ENCODE measurements at places on chromosomes 2 and 18.
A peak's percentile ranks its signal among the peaks of the same experiment; 100 is the strongest.

- no peak for DNase-seq
These were observed 14.4 kb downstream of the CCNT2 start for GRCh38 chr2:134932864-134933526.

DNA sequence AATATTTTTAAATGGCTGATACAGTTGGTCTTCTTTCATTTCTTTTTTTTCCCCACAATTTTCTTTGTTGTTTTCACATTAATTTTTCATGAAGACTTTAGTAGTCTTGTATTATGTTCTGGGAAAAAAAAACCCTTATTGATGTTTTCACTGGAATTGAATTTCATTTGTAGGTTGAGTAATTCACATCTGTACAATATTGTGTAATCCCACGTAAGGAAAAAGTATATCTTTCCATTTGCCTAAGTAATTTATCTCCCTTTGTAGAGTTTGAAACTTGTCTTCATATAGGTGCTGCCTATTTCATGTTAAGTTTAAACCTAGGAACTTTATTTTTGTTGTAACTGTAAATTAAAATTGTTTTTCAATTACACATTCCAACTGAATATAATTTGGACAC is 2.0 kb downstream of the DNAJC27 start:
- DNase-seq: no peak

DNA sequence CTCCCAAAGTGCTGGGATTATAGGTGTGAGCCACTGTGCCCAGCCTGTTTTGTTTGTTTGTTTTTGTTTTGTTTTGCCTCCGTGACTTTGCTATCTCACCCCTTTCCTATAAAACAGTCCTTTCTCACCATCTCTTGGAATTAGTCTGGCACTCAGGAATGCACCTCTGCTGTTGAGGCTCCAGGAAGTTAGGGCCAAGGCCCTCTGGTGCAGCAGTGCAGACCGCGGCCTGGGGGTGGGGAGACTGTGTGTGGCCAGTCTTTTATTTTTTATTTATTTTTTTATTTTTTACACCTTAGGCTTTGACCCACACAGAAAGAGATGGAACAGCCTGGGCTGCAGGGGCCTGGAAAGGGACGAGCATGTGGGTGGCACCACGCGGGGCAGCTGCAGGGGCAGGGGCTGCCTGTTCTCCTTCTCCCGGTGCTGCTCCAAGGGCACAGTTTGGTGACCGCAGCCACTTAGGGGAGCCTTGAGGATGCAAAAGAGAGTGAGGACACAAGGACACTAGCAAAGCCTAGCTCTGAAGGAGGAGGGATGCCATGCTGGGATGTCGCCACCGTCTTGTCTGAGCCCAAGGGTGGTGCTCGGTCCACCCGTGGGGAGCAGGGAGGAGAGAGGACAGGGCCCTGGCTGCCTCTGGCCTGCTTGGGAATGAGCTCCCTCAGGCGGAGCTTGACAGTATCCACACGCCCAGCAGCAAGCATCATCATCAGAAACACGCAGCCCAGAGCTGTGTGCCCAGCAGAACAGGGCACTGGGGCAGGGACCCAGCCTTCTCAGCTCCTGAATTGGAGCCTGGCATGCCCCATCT is 19.4 kb upstream of the ALPI start:
- DNase-seq: no peak

DNA sequence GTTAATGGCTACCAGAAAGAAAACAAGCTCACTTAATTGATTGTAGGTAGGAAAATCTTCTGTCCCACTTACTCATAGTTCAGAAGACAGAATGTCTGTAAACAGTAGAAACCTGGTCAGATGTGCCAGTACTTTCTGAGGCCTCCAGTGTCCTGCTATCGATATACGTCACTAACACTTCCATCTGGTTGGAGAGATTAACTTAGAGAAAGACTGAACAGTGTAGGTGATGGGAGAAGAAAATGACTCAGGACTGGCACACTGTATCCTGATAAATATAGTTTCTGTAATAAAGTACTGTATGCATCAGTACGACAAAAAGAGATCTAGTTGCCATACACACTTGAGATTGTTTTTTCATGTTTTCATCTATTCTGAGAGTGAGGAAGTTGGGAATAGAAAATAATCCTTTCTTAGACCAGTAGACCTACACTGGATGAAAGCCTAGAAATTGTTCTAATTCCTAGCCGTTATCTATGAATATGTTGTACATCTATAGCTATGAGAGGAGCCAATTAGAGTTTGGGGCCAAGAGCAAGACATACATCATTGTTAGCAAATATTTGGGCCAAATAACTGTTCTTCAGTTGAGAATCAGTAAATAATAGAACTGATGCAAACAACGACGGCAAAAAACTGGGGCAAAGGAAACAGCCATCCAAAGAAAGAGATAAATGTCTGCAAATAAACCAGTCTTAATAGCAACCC is 105.9 kb downstream of the NAT8 start:
- no peak for DNase-seq

- no peak for DNase-seq
These were observed 11.2 kb upstream of the SULT1C3 start for GRCh38 chr2:108228537-108228936.

DNA sequence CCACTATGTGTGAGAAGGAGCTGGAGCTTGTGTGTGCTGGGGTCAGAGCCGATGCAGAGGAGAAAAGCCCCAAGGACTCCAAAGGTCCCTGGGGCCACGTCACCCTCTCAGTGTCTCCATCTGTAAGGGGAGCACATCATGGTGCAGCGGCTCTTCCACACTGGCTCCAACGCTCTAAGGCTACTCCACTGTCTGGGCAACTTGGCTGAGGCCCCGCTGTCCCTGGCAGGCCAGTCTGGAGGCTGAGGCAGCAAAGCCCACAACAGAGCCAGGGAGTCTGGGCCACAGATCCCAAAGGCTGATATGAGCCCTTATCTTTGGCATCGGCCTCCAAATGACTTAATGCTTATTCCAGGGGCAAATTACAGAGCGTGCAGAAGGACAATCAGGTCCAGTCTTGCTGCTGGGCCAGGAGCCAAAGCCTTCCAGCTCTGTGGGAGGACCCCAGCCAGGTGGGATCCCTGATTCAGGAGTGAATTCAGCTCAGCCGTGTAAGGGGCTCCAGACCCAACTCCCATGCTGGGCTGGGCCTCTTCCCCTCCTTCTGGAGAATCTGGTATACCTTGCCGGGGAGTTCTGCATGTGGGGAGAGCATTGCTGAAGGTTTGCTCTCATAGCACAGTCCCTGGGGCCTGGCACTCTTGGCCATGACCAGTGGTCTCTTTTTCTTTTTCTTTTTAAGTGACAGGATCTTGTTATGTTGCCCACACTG is 1.8 kb upstream of the DUSP2 start:
- no peak for DNase-seq

DNA sequence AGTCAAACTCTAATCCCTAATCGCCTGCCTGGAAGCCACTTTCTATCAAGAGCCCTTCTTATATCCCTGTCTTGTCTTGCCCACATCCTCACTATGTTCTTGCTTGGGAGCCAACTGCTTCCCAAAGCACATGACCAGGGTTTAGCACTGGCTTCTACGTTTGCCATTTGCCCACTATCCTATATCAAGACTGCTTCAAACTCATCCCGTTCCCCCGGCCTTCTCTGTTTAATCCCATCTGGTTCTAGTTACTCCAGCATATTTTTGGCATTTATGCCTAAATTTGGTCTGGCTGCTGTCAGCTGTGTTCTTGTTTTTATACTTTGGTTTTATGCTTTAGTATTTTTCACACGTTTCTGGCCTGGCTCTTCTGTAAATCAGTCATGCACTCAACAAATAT is 40.2 kb downstream of the POLR1A start:
- DNase-seq: peak; percentile 65

- DNase-seq: no peak
These were observed 143.9 kb downstream of the CAPN13 start for GRCh38 chr2:30663321-30663720.

- no peak for DNase-seq
These were observed 142.0 kb downstream of the PTGR3 start for GRCh38 chr18:75066936-75067335.

GRCh38 chr18:11864471-11864870 is 13.3 kb downstream of the CHMP1B start:
- no peak for DNase-seq

DNA sequence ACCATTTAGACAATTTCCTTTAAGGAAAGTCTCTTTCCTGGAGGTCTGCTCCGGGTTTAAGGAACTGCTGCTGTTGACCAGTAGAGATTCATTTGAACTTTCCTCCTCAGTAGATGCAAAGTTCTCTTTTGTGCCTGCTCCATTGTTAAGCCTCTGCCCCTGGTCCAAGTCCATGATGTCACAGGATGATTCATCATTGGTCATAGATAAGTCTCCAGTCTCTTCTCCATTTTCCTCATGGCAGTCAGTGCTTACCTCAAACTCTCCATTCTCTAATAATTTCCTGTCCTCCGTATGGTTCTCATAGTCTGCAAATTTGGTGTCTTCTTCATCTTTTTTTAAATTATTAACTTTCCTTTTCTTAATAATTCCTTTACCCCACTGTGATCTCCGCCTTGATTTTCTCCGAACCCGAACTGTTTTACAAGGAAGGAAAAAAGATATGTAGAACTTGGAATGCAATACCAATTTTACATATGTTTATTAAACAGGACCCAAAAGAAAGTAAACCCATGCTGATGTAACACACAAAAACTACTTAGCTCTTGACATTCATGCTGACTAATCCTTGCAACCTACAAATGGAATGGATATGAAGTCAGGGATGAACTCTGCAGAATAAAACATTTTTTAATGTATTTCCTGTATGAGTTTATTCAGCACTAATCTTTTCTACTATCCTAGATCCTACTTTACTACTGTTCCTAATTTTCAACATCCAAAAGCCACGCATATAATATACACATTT is 169.1 kb downstream of the ATAD2B start:
- DNase-seq: peak; percentile 62
